CD4-positive, alpha-beta T cell (primary cell): ENCODE measurements at places on chromosomes 12 and 14.

DNA sequence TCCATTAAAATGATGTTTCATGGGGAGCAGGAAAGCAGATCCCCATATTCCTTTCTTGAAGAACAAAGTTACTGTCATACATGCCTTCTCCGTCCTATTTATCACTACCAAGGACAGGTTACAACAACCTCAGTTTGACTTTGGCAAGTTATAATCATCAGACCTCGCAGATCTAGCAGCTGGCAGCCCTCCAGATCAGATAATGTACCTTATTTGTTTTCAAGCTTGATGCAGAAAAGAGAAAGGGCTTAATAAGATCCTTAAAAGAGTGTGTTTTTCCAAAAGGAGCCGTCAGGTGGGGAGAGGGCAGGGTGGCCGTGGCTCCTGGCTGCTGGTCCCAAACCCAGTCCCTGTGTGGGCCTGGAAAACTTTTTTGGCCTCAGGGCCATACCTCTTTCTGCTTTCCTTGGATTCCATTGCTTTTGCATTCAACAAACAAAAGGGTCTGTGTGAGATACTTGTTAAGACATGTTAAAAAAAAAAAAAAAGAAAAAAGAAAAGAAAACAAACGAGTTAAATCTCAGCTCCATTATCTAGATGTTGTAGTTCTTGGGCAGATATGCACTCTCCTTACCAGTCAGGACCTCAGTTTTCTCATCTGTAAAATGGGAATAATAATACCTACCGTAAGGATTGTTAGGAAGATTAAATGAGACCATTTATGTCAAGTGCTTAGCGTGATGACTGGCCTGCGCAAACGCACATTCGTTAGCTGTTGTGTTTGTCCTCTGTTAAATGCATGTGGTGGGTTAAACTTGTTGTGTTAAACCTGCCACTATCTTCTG lies 64.6 kb downstream of the B4GALNT3 start:
- no peak for DNase-seq

DNA sequence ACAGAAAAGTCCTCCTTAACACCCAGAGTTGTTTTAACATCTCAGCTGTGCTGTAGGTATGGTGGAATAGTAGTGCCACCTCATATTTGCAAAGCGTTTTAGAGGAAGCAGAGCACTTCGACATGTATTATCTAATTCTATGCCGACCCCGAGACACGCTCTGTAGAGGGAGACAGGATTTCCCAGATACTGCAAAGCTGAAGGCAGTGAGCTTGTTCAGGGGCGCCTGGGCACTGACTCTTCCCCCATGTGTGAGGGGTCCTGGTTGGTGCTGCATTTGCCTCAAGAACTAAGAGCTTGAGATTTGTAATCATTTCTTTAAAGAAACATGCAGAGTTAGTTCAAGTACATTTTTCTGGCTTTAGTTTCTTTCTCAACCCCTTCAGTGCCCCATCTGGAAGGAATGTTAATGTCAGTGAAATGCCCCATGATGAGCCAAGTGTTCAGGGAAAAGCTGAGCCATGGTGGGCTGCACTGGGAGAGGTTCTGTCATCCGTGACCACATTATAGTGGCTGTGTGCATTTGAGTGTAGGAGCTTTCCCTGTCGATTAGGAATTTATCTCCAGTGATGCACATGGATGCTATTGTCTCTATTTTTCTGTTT lies 66.3 kb downstream of the MBIP start:
- no peak for DNase-seq

GRCh38 chr12:81758421-81759189 lies 545 bp downstream of the PPFIA2 start:
- DNase-seq, result no peak

DNA sequence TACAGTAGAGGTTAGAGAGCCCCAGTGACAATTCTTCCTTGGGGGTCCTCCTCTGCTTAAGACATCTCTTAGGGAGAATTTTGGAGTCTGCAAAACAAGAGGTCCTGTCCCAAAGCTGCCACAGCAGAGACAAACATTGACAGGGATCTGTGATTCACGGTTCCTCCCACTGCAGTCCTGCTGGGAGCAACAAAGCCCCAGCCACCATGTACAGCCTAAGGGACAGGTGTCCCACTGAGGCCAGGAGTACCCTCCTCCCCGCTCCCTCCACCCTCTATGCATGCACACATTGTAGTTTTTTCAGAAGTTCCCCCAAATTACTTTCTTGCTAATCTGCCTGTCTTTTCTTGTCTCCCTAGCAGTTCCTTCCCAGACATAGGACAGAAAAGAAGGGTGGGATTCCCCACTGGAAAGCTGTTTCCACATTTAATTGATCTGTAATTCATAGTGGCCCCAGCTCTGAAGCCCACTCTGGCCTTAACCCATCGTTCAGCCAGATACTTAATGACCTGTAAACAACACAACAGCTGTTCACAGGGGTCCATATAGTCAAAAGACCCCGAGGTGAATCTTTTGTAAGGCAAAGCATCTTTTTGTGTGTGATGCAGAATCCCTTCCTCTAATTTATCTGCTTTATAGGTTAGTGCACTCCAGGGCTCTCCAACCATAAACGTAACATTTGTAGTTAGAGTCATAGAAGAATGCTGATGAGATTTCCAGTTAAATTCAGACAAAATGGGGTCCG lies 13.9 kb upstream of the PRICKLE1 start:
- DNase-seq, result no peak

- DNase-seq, result no peak
These were observed 5.7 kb downstream of the GNG2 start for GRCh38 chr14:51865953-51866747.

GRCh38 chr14:44767646-44768173 lies 194.0 kb downstream of the KLHL28 start:
- DNase-seq, result no peak

DNA sequence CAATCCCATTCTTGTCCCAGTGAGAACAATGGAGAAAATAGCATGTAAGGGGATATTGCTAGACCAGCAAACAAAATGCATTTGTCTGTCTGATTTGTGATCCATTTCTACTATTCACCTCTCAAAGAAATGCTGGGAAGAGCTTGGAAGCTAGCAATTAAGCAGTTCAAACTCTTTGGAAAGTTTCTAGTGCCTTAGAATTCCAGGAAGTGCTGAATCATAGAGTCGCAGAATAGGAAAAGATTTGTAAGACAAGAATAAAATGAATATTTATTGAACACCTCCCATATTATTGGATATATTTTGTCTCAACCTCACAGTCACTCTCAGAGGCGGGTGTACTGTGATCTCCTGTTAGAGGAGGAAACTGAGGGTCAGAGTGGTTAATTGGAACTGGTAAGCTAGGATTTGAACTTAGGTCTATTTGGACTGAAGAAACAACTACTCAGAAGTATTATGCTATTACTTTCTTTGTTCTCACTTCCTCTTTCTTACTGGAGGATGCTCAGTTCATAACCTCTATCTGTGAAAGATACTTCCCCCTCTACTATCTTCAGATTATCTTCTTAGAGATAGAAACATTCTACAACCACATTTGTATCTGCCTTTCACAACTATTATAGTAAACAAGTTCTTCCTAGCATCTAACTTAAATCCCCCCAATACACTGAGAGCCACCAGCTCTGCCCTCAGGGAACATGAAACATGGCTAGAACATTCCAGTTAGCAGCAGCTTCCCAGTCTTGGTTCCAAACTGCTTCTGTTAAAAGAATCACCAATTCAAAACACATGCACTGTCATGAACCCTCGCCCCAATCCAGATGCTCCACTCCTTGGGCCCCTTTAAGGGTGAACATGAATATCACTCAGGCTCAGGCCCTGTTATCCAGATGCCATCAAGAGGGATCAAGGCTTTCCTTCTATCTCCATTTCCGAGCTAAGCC lies 64.2 kb downstream of the DRAM1 start:
- no peak for DNase-seq

DNA sequence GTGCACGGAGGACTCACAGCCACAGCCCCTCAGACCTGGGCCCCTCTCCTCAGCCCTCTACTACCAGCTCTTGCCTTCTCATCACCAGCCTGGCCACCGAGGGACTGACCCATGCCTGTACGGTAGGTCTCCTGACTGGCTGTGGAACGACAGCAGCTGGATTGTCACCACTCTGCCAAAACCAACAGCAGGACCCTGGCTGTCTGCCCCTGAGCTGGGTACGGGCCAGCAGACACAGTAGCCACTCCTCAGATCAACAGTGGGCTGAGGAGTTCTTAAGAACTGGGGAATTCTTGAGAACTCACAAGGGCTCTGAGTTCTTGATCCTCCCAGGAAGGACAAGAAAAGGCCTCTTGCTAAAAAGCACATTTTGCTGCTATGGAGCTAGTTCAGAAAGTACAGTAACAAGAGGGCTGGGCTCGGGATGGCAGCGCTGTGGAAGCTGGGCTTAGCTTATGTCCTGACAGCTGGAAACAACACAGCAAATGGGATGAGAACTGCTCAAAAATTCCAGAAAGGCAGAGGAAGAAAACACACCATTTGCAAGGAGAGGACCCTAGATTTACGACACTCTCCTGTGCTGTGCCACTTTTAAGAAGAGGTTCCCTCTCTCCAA lies 176.4 kb downstream of the ANO2 start:
- no peak for DNase-seq

DNA sequence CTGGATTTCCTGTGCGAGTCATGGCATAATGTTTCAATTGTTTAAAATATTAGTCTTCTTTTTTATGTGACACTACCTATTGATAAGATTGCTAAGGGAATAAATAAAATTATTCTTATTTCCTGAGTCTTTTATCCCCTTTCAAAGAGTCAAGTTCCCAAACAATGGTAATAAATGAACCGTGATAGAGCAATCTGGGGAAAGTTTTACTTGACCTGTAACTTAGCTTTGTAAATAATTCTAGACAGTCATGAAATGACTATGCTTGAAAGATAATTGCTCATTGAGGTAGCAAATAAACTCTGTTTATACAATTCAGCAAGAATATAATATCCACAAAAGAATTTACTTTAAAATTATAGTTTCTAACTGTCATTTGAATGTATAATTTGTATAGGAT lies 82.1 kb downstream of the TSPAN8 start:
- no peak for DNase-seq

DNA sequence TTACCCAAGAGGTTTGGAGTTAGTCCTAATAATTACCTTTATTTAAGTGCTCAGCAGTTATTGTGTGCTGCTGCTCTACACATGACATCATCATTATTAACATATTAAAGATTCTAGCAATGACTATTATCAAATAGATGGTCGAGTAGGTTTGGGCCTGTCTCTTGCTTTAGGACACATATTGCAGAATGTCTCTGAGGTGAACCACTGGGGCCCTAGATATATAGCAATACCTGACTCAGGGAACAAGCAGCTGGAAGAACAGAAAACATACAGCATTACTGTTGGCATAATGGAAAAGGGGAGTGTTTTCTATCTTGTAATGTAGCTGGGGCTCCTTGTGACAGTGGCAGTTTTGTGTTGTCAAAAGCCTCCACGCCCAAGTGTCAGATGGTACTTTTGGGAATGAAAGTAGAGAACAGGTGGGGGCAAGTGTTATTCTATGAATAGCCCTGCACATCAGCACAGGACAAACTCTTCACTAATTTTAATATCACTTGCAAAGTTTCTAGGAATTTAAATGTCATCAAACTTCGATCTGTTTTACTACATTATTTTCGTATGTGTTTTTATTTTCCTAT lies 54.6 kb downstream of the C12orf56 start:
- no peak for DNase-seq

DNA sequence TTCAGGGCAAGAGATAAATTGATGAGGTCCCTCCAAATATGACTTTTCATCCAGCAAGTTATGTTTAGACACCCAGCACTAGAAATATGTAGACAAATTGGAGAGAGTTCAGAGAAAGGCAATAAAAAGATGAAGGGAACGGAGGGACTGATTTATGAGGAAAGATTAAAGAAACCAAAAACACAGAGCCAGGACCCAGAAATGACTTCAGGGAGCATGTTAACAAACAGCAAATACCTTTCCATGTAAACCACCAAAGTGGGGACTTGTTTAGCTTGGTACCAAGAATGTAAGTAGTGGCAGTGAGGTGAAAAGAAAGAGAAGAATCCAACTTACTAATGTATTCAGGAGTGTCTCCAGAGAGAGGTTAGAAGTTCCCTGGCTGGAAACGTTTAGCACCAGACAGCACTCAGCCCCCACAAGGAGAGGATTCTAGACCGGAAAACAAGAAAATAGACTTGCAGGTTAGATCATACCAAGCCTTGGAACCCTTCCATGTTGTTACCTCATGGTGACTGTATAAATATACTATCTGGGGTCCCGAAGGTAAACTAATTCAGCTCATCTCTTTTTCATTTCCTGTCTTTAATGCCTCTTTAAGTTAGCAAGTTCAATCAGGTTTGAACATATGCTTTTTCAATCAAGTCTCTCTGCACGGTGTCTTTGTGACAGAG lies 79.2 kb downstream of the TBC1D30 start:
- DNase-seq, result no peak

- no peak for DNase-seq
These were observed 35.1 kb upstream of the TBC1D15 start for GRCh38 chr12:71804505-71804904.

DNA sequence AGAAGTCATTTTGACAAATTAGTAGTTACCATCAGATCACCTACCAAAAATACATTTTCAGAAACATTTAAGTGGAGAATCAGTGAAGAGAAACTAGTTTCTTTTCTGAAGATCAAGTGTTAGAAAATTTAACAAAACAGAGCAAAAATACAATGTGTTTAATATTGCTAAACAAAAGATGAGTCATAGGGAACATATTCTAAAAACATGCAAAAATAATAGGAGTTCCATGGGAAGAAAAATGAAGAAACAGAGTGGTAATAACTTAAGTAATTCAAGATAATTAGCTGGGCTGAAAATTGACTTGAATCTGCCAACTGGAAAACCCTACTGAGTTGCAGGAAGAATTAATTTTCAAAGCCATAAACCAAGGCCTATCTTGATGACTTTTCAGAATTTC lies 111.5 kb upstream of the KITLG start:
- no peak for DNase-seq

- no peak for DNase-seq
These were observed 37.6 kb downstream of the BCL11B start for GRCh38 chr14:99234355-99234754.

DNA sequence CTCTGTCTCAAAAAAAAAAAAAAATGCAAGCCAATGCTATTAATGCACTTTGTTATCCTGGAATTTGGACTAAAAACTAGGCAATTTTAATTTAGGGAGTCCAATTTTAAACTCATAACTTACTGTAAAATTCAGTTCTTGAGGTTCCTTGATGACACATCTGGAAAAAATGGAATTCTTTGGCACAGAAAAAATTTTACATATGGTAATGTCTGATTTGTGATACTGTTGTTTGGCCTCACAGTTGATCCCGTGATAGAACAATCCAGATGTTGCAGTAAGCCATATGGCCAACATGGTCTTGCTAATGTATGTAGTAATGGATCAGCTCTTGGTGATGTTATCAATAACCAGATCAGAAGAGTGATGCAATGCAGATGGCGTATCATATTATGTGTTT lies 1089.8 kb downstream of the FLRT2 start:
- no peak for DNase-seq

DNA sequence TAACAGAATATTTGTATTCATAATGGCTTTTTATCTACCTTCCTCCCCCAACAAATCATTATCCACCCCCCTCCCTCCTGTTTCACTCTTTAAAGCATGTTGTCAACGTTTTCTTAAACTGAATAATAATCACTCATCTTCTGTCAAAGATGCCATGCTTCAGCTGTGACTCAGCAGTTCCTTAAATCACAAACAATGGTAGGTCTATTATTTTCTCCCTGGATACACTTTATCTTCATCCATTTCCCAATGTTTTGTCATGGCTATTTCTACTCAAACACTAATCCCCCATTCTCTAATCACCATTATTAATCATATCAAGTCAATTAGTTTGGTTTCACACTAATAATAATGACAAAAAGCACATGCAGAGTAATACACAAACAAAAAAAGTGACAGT lies 6.5 kb downstream of the CLEC12B start:
- no peak for DNase-seq

- no peak for DNase-seq
These were observed 149.1 kb upstream of the FLRT2 start for GRCh38 chr14:85380881-85381280.
